ENCODE measurements at places on chromosomes 7 and 10. TPM values are rescaled to one million over a fixed set of nuclear protein-coding genes. Genes with fewer than 3 reads are reported as not detected.

The MXI1 gene
- total RNA-seq: 58.8 TPM

The LIPJ gene
- not detected for total RNA-seq

The SYNPO2L gene
- 0.49 TPM for total RNA-seq

The PIP gene
- not detected for total RNA-seq

DNA sequence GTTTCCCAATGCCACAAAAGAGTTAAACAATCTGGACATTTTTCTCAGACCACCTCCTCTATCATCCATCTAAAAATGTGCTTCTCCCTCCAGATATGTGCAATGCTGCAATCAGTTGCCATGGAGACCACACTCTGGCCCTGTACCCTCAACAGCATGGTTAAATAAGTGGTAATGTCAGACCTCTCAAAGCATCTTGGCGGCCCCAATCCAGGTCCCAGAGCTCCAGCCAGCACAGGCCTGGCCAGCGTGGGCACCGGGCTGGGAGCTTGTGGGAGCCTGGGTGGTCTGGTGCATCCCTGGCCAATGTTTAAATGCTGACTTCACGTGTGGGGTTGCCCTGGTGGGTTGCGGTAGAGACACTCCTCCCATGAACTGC is 362.9 kb upstream of the ZNF32 start:
- DNase-seq: no peak

GRCh38 chr7:83306502-83306901 is 143.8 kb upstream of the PCLO start:
- no peak for DNase-seq

Data from mucosa of gallbladder (tissue), 1 donor.